ENCODE measurements at places on chromosomes 6 and 20.

- DNase-seq: no peak
These were observed 632.9 kb downstream of the MAFB start for GRCh38 chr20:40056171-40056570.

GRCh38 chr6:79801362-79801761 lies 146.0 kb downstream of the ELOVL4 start:
- DNase-seq: no peak

- DNase-seq: no peak
These were observed 7.5 kb downstream of the SNX5 start for GRCh38 chr20:17960927-17961586.

DNA sequence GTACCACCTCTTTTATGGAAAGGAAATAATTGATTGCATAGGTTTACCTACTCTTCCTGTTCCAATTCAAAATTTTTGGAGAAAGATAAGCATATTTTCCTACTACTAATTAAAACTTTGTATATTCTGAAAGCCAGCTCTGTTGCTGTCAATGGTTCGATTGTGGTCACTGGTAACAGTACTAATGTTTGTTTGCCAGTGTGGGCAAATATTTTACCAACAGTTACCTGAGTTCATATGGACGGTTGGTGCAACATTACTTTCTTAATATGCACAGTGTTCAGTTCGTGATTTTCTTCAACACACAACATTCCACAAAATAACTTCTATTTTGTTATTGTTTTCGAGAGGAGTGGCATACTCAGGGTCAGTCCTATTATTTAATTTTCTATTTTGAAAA lies 17.1 kb upstream of the CTAGE9 start:
- no peak for DNase-seq

GRCh38 chr6:97668716-97669115 lies 385.7 kb upstream of the MMS22L start:
- peak; percentile 1 for DNase-seq

- DNase-seq: no peak
These were observed 47.2 kb downstream of the PTPRA start for GRCh38 chr20:2920473-2920872.

Data from NCI-H2081 (cell line).